Activated T-cell treated with anti-CD3 and anti-CD28 coated beads for 48 hours (primary cell): ENCODE measurements at places on chromosomes 7 and 10.

- DNase-seq, result no peak
Observed at GRCh38 chr10:6047847-6048246, 14.3 kb downstream of the IL2RA start.

DNA sequence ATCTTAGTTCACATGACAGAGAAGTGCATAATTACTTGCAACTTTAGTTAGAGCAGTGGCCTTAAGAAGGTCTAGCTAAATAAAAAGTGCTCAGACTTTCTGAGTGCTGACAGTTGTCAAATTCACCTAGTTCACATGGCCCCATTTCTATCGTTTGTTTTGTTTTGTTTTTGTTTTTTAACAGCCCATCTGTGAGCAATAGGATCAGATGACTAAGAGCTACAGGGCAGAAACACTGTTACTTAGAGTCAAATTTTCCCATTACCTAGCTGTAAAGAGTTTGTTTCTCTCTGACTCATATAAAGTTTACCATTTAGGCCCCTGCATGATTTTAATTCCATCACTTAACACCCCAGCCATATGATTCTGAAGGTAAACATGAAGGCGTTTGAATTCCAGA lies 18.8 kb downstream of the CAV1 start:
- no peak for DNase-seq

DNA sequence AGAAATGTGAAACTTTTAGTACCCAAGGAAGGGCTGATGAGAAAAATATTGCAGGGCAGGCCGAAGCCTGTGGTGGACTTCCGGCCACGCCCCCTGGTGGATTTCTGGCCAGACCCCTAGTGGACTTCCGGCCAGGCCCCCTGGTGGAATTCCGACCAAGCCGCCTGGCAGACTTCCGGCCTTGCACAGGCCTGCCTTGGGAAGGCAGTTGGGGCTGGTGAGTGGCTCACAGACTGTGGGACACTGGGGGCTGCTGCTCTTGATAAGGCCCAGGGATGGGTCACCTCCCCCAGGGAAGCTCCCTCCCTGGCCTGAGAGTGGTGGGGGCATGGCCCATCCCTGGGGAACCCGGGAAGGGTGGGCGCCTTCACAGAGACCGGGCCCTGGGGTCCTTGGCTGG lies 116.4 kb upstream of the MKI67 start:
- DNase-seq, result no peak

DNA sequence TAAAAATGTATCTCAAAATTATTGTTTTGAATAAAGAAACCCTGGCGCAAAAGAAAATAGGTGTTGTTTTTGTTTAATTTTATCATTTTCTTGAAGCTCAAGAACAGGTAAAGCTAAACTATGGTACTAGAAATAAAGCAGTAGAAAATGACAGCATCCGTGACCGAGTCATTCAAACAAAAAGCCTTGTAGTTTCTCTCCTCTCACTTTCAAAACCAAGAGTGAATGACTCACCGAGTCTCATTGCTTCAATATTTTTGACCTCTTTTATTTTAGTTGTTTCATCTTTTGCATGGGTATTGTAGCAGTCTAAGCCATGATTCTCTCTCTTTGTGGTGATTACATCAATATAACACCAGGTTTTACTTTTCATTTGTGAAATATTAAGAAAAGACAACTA lies 396.5 kb downstream of the POM121L12 start:
- no peak for DNase-seq

GRCh38 chr7:27547401-27547800 lies 115.3 kb downstream of the HIBADH start:
- DNase-seq, result no peak

DNA sequence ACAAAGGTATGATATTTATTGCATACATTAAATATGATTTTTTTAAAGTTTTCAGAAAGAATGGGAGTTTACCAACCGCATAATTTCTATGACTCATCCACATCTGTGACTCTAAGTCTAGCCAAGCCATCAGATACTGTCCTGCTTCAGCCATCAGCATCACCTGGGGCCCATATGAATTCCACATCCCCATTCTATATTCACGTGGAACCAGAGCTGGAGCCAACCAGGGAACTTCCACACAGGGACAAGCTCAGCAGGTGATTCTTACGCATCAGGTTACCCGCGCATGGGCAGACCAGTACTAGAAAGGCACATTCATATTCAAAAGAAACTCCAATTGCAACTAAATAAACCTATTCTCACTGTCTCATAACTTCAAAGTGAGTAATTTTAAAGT lies 817.7 kb upstream of the IGFBP3 start:
- DNase-seq, result no peak
